ENCODE measurements at places on chromosomes 3 and 15. TPM values are rescaled to one million over a fixed set of nuclear protein-coding genes. Genes with fewer than 3 reads are reported as not detected.

GOLGA6L7 gene
- not detected for total RNA-seq

RBM6 gene
- 106 TPM for total RNA-seq

CCDC191 gene
- 9.3 TPM for total RNA-seq

GOLGA8M gene
- total RNA-seq: 6.6 TPM

CKMT1A gene
- total RNA-seq: not detected

SERINC4 gene
- not detected for total RNA-seq

DUOXA2 gene
- not detected for total RNA-seq

EFL1 gene
- total RNA-seq: 15.1 TPM

MKRN3 gene
- not detected for total RNA-seq

CRABP1 gene
- 6.6 TPM for total RNA-seq

ESYT3 gene
- total RNA-seq: 9.4 TPM

MCF2L2 gene
- 0.90 TPM for total RNA-seq

ZNF860 gene
- 0.84 TPM for total RNA-seq

CADPS gene
- total RNA-seq: not detected

SLC24A5 gene
- total RNA-seq: 0.84 TPM

RAB8B gene
- 32.9 TPM for total RNA-seq

AHSG gene
- not detected for total RNA-seq

SLC22A14 gene
- not detected for total RNA-seq

CYP19A1 gene
- 14.0 TPM for total RNA-seq

C3orf49 gene
- not detected for total RNA-seq

CX3CR1 gene
- total RNA-seq: not detected

MYD88 gene
- total RNA-seq: 29.9 TPM

SMCO1 gene
- not detected for total RNA-seq

CD276 gene
- total RNA-seq: 58.0 TPM

CD200R1 gene
- 0.22 TPM for total RNA-seq

TRPC1 gene
- total RNA-seq: 28.6 TPM

TUBGCP4 gene
- 13.6 TPM for total RNA-seq

PCLAF gene
- not detected for total RNA-seq

PRSS50 gene
- total RNA-seq: 0.22 TPM

NR2F2 gene
- 119 TPM for total RNA-seq

GAP43 gene
- 15.3 TPM for total RNA-seq

NLGN1 gene
- 27.4 TPM for total RNA-seq

PYGO1 gene
- total RNA-seq: 11.9 TPM

PARP6 gene
- 66.6 TPM for total RNA-seq

DNASE1L3 gene
- total RNA-seq: 12.9 TPM

CATSPER2 gene
- total RNA-seq: 7.6 TPM

ARPP21 gene
- not detected for total RNA-seq

Data from tibial nerve (tissue), 4 donors.